Activated effector memory CD4-positive, alpha-beta T cell treated with anti-CD3 and anti-CD28 coated beads, Interleukin-2, amount 50 U/mL, for 16 hours (primary cell): ENCODE measurements at places on chromosomes 6 and 20.

DNA sequence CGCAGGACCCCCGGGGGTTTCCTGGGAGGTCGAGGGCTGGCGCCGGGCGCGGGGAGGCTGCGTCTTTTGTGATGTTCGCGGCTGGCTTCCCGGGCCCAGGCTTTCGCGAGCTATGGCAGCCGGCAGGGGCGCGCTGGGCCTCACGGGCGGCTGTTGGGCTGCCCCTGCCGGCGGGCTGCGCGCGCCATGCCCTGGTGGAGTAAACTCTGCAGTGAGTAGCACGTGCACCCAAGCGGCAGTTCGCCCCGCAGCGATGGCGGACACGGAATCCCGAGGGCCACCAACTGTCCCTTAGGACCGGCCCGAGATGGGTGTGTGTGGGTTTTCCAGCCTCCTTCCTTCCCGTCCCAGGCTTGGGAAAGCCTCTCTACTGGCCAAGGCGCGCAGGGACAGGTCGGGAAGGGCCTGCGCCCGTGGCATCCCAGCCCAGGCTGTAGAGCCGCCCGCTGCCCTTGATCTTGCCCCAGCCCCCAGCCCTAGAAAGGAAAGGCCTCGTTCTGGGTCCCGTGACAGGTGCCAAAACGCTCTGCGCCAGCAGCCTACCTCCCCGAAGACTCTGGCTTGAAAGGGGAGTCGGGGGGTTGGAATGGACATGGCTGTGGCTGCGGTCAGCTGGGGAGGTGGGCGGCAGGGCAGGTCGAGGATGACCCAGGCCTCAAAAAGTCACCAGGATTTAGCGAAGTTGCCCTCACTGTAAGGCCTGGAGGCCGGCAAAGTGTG lies 49.7 kb downstream of the ZBTB2 start:
- DNase-seq, result no peak

GRCh38 chr6:89970072-89970471 lies 75.8 kb downstream of the GJA10 start:
- DNase-seq, result no peak

GRCh38 chr6:161954077-161954476 lies 680.2 kb upstream of the AGPAT4 start:
- DNase-seq, result no peak

DNA sequence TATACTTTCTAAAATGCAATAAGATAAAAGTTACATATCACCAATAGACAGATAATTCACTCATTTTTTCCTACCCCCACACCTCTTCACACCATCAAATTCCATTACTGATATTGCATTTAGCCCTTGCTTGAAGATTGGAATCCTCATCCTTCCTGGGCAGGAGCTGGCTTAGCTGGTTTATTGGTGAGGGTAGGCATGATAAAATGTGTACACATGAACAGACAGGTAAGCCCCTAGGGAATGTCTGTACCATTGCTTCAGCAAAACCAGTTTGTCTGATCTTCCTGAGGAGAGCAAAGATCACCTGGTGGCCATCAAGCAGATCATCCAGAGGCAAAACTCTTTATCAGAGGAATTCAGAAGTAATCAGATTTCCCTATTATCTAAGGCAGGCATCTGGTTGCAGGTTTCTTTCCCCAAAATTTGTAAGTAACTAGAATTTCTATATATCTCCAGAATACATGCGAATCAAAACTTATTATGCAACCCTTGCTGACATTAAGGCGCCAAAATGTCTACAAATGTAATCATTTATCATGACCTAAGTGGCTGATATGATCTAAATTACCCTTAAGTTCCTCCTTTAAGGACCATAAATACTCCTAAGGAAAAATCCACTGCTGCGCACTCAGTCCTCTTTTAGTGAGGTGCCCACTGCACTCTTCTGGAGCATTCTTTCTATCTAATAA lies 6.6 kb upstream of the FABP7 start:
- DNase-seq, result no peak

DNA sequence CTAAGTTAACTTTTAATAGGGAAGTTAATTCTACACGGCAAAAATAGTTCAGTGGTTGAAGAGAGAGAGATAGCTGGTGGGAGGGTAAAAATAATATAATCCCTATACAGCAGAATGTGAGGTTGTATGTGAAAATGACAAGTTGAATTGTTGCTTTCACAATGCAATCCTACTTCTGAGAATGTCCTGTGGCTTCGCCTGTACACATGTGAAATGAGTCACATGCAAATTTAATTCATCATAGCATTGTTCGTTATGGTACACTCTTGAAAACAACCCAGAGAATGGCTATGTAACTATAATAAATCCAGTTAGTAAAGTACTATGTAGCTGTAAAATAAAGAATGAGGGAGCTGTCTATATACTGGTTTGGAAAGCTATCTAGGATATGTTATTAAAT lies 46.0 kb upstream of the HINT3 start:
- no peak for DNase-seq

DNA sequence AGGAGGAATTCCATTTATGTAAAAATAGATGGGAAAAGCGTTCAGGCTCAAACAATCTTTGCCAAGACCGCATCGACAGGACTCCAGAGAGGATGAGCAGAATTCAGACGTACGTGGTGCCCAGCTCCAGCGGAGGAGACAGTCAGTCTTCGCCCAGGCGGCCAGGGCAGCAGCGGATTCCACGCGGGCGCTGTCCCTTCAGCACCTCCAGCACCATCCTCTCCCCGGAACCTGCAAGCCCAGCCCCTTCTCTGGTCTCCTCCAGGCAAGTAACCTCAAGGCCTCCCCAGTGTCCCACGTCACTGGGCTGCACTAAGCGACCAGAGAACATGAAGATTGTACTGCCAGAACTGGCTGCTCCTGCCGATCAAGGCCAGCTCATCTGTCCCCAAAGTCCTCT lies 2.8 kb upstream of the KCNQ2 start:
- no peak for DNase-seq

- DNase-seq, result no peak
Measured at GRCh38 chr20:41058674-41059635, 30.3 kb downstream of the TOP1 start.

DNA sequence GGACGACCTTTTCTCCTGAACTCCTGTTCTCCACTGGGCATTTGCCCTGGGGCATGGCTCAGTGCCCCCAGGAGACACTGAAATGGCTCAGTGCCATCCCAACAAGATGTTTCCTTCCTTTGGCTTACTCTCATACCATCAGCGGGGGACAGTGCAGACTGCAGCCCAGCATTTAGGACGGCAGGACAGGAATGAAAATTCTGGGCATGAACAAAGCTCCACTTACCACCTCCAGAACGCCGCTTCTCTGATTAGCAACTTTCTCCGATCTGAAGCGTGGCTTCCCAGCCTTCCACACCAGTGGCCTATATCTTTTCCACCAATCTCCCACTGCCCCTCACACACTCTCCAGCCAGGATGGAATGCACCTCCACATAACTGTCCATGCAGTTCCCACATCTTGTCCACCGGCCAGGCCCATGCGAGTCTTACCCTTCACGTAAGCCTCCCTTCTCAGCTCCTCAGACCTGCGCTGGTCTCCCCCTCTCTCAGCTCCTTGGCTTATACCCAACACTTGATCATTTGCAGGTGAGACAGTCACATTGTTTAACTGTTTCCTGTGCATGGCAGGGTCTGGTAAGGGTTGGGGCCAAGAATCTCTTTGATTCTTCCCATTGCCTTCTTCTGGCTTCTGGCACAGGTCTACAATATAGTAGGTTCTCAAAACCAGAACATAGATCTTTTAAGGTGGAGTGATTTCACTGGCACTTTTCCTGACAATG lies 114.5 kb downstream of the FYN start:
- DNase-seq, result peak; percentile 72

GRCh38 chr6:131955192-131955591 lies 4.0 kb upstream of the CCN2 start:
- DNase-seq, result no peak

GRCh38 chr6:36018339-36018738 lies 6.1 kb downstream of the SLC26A8 start:
- DNase-seq, result no peak

GRCh38 chr6:140485740-140486449 lies 1111.4 kb upstream of the CITED2 start:
- no peak for DNase-seq

DNA sequence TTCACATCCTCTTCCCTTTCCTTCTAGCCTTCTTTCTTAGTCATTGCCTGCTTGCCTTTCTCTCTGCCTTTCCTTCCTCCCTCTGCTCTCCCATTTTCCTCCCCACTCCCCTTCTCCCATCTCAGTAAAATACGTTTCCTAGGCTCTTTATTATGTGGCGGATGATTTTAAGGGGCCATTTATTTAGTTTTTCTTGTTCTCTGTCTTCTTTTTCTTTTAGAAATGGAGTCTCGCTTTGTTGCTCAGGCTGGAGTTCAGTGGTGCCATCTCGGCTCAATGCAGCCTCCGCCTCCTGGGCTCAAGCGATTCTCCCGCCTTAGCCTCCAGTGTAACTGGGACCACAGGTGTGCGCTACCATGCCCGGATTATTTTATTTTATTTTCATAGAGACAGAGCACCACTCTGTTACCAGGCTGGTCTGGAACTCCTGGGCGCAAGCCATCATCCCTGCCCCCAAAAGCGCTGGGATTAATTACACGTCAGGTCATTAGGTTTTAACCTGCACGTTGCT lies 1.5 kb downstream of the MTHFD1L start:
- DNase-seq, result no peak

DNA sequence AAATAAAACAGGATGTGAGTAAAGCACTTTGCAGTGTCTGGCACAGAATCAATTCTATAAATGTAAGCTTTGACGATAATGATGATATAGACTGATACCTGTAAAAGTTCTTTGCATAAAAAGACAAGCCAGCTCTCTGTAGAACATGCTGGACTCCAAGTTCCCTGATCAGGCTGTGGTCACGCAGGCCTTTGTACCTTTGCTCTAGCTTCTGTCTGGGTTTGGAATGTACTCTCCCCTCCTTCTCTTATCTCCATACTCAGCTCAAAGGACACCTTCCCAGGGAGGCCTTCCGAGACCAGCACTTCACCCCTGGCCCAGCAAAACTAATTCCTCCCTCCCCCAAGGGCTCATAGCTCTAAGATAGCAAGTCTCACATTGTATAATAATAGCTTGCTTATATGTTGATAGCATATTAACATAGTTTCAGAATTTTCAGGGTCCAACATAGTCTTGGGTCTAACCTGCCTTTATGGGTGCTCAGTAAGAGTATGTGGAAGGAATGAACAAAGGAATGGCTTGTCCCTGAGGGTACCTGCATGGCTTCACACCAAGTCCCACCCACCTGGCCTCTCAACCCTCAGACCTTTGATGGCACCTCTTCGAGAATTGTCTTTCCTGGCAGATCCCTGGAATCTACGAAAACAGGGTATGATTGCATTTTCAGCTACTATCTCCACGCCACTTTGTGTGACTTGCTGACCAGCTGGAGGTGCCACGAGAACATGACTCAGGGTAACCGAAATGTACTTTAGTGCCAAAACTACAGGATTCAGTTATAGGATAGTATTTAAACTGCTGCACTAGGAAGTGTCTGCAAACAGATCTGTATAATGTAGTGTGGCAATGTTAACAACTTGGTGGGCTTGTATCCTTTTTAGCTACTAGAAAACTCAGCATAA lies 41.7 kb upstream of the PIM1 start:
- no peak for DNase-seq
